ENCODE measurements at places on chromosomes 16 and 17.

- DNase-seq: peak; percentile 92
These were observed 685 bp downstream of the PAQR4 start for GRCh38 chr16:2969545-2970521.

DNA sequence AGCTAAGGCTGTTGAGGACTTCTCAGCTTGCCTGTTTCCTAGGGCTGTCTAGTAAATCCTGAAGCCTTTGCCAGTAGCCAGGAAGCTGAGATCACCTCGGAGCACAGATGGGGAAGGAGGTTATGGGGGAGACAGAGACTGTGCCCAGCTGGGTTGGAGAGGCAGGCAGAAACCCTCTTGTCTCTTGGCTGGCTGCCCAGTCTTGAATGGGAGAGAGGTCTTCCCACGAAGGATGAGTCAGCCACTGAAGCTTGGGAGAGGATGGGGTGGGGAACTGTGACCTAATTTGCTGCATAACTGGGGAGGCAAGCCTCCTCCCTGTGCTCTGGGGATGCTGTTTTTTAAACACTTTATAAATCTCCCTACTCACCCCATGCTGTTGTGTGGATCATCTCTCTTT lies 69.8 kb downstream of the SHISA9 start:
- DNase-seq: no peak

- no peak for DNase-seq
These were observed 6.6 kb downstream of the SLC5A10 start for GRCh38 chr17:18958611-18959010.

- DNase-seq: no peak
These were observed 243.9 kb downstream of the CDH8 start for GRCh38 chr16:61792194-61792909.

DNA sequence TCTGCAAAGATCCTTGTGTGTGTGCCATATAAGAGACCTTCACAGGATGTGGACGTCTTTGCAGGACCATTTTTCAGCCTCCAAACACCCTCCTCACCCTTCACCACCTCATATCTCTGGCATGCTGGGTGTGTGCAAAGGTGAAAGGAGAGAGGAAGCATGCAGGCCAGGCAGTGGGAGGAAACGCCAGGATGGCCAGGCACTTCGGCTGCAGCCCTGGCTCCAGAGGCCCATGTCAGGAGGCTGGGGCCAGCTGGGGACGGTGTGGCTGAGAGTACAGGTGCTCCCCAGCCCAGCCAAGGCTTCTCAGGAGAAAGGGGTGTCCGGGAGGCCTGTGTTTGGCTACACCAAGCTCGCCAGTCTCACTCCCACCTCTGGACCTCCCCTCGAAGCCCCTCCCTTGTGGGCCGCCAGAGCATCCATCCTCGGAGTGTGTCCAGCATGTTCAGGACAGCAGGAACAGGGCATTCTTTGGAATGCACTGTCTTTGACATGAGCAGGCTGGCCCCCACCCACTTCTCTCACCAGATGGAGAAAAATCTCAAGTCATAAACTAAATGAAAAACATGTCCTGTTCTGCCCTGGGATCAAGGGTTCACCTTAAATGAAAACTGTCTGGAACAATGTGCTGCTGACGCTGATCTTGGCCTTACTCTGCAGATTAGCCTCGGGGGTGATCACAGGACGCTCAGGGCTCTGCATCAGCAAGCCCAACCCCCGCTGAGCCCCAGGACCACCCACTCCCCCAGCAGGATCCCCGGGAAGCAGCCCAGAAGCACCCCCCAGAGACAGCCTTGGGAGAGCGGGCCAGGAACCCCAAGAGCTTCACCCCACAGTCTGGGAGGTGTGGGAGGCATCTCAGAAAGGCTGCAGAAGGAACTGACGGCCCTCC lies 15.9 kb downstream of the PEMT start:
- DNase-seq: no peak

DNA sequence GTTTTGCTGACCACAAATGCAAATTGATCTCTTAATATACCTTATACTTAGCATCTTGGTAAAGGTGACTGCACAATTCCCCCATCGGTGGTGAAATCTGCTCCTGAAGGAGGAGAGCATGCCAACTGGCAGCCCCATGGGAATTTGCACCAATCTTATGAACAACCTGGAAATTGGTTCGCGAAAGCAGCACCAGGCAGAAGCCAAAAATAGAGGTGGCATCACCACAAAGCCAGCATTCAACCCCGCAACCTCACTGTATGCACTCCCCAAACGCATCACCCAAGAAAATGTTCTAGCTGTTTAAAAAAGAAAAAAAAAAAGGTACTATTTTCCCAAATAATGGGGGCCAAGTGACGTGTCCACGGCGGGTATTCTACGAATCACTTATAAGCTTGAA lies 213.4 kb downstream of the ZFHX3 start:
- no peak for DNase-seq

DNA sequence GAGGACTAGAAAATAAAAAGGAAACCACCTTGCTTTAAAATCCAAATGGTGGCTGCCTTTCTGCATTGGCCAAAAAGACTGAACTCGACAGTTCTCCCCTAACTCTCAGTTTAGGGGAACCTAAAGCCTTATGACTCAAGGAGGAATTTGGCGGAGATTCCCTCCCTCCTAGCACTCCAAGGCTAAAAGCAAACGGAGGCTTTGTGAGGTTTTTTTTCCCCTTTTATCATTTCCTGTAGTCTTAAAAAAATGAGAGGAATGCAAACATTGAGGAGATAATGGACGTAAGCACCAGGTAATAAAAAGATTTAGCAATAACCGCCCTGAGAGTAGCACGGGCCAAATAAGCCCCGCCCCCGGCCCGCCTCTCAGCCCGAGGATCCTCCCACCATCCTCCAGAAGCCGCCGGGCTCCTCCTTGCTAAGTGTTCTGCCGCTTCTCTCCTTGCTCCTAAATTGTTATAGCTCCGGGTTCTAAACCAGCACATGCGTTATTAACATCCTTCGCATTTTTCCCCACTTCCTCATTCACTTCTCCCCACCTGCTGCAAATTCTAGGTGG lies 5.8 kb upstream of the KIFC3 start:
- peak; percentile 87 for DNase-seq

GRCh38 chr17:76700617-76701470 lies 9.9 kb downstream of the MXRA7 start:
- DNase-seq: no peak

DNA sequence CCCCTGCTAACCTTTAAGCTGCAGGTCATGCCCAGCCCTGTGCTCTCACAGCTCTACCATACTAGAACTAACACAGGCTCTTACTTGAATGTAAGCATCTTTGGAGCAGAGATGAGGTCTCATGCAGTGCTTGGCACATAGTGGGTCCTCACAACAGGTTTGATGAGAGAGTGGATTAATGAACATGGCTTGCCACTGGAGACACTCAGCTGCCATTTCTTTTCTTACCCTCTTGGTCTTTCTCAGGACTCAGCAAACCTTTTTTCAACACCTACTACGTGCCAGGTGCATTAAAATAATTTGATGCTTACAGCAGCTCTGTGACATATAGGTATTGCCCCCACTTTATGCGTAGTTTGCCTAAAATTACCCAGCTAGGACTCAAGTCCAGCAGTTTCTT lies 133.2 kb downstream of the MSI2 start:
- no peak for DNase-seq

- DNase-seq: no peak
These were observed 3.9 kb downstream of the DHX33 start for GRCh38 chr17:5464717-5465507.

GRCh38 chr16:28126684-28127620 lies 63.4 kb upstream of the GSG1L start:
- no peak for DNase-seq

DNA sequence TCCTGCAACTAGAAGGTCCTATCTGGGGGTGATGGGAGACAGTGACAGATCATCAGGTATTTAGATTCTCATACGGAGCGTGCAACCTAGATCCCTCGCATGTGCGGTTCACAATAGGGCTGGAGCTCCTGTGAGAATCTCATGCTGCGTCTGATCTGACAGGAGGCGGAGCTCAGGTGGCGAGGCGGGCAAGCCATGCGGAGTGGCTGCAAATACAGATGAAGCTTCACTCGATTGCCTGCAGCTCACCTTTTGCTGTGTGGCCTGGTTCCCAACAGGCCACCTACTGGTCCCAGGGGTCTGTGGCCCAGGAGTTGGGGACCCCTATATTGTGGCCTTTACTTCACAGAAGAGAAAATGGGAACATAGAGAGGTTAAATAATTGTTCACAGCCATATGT lies 200.4 kb downstream of the IRF8 start:
- DNase-seq: no peak

GRCh38 chr17:69710926-69711325 lies 296.4 kb downstream of the MAP2K6 start:
- DNase-seq: no peak

DNA sequence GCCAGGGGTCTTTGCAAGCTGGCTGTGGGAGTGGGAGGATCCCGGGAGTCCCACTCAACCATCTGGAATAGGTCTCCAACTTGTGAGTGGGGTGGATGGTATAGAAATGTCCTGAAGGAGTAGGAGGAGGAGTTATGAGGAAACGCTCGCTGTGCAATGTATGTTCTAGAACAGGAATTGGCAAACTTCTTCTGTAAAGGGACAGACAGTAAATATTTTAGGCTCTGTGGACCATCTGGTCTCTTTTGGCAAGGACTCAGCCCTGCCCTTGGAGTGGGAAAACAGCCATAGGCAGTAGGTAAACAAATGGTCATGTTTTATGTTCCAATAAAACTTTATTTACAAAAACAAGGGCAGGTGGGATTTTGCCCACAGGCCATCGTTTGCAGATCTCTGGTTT lies 149.2 kb downstream of the NPIPB5 start:
- DNase-seq: no peak

DNA sequence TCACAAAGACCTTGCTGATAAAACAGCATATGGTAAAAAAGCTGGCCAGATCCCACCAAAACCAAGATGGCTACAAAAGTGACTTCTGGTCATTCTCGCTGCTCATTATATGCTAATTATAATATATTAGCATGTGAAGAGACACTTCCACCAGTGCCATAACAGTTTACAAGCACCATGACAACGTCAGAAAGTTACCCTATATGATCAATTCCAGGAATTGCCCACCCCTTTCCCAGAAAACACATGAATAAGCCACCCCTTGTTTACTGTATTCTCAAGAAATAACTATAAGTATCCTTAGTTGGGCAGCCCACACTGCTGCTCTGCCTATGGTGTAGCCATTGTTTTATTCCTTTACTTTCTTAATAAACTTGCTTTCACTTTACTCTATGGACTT lies 44.6 kb upstream of the IRX5 start:
- no peak for DNase-seq

DNA sequence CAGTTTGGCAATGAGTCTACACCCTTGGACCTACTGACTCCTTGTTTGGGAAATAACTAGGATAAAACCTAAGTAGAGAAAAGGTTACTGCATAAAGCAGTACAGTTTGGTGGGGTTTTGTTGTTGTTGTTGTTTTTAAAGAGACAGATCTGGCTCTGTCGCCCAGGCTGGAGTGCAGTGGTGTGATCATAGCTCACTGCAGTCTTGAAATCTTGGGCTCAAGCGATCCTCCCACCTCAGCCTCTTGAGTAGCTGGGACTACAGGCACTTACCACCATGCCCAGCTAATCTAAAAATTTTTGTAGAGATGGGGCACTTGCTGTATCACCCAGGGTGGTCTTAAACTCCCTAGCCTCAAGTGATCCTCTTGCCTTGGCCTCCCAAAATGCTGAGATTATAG lies 1.2 kb downstream of the PDP2 start:
- no peak for DNase-seq

DNA sequence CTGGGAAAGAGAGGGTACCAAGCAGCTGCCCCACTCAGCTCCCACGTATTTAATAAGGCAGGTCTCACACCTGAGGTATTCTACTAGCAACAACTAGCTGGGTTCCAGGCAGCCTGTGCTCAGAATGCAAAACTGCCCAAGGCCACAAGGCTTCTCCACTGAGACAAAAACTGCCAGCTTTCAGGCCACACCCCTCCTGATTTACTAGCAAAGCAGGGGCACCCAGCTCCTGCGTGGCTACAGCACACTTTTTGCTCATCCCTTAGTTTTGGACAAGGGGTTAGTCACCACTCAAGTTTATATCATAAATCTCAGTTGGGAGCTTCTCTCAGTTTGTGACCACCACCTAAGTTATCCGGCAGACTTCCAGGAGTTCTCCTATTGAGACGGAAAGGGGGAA lies 494.6 kb downstream of the CDH11 start:
- no peak for DNase-seq

GRCh38 chr17:73591296-73592078 lies 52.8 kb downstream of the SDK2 start:
- DNase-seq: peak; percentile 56

GRCh38 chr16:69381231-69381630 lies 4.6 kb downstream of the TERF2 start:
- no peak for DNase-seq
